ENCODE measurements at places on chromosomes 3 and 15.

GRCh38 chr15:80098341-80098740 is 38.9 kb downstream of the ZFAND6 start:
- no peak for DNase-seq

DNA sequence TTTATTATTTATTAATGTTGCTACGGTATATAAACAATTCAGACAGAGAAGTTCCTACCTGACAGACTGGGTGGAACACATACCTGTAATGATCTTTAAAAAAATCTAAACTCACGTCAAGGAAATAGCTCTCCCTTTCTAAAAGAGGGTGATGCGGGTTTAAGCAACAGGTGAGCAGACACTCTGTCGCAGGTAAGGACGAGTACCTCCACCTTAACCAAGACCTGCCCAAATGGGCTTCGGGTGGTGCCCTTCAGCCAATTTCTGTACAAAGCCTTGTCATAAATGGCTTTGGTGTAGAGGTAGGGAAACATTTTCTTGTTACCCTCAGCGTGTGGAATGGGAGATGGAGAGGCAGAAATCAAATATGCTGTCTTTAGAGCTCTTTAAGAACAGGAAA is 67.0 kb downstream of the CHSY1 start:
- no peak for DNase-seq

DNA sequence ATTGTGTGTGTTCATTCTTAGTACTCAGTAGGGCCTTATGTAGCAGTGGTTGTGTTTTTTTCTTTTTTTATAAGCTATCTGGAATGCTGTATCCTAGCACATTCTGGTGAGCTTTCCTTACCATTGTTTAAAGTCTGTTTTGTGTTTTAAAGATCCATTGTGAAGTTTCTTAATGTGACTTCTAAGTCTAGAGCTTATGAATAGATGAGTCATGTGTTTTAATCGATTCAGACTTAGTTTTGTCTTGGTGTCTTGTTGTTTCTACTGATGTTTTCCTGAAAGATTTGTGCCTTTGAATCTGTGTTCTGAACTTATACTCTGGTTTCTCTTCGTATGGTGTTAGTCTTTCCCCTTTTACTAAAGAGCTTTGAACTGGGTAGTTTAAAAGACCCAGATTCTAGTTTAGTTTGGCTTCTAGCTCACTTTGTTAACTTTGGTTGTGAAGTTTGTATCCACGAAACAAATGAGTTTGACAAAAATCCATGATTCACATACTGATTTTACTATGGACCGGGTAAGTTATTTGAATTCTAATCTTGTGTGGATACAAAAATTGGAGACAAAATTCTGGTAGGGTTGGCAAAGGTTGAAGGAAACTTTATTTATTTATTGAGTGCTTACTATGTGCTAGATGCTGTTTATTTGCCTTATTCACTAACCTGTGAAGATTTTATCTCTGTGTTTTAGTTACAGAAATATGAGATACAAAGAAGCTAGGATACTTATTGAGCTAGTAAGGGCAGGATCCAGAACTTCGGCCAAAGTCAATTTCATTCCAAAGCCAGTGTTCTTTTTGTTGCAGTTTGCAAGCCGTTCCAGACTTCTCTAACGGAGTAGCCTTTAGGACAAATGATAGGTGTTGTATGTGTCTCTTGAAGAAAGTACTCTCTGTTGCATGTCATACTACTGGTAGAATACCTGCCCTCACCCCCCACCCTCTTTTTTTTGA is 24.8 kb downstream of the AKAP13 start:
- DNase-seq, result no peak

DNA sequence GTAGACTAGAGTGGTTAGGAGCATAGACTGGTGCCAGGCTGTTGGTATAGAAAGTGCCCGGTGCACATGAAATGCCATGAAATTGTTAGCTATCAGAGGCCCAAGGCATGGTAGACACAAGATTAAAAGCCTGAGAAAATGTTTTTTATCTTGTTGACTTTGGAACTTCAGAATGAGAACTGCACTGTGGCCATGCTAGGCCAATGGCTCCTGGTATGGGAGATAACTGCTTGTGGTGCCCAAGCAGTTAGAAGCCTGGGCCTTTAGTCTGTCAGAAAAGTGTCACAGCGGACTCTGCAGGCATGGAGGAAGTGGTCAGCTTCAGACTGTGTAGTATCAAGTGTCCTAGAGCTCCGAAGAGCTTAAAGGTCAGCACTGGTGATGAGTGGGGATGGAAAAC is 11.9 kb downstream of the FYCO1 start:
- no peak for DNase-seq

- DNase-seq, result peak; percentile 2
Measured at GRCh38 chr15:31458596-31459399, 132.2 kb downstream of the KLF13 start.

DNA sequence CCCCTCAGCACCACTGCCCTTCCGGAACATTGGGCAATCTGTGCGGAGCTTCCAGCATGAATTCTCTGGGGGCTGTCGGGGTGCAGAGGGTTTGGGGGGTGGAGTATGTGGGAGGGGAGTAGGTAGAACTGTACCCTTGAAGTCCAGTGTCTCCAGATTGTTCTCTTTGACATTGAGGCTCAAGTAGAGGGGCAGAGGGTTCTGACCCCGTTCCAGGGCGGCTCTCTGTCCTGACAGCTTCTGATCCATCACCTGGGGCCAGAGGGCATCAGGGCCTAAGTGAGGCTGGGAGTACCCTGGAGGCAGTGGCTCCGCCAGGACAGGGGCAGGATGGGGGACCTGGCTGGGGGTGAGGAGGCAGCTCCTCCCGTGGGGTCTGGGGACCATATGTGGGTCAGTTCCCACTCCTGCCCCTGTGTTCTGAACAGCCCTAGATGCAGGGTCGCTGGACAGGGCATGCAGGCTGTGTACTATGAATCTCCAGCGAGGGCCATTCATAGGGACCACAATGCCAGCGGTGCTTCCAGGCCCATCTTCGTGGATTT is 22.1 kb downstream of the PLA2G4D start:
- no peak for DNase-seq

- DNase-seq, result no peak
Measured at GRCh38 chr3:66452303-66453011, 48.4 kb downstream of the LRIG1 start.

All from COLO829 (cell line).